ENCODE measurements at places on chromosomes 5 and 9.

DNA sequence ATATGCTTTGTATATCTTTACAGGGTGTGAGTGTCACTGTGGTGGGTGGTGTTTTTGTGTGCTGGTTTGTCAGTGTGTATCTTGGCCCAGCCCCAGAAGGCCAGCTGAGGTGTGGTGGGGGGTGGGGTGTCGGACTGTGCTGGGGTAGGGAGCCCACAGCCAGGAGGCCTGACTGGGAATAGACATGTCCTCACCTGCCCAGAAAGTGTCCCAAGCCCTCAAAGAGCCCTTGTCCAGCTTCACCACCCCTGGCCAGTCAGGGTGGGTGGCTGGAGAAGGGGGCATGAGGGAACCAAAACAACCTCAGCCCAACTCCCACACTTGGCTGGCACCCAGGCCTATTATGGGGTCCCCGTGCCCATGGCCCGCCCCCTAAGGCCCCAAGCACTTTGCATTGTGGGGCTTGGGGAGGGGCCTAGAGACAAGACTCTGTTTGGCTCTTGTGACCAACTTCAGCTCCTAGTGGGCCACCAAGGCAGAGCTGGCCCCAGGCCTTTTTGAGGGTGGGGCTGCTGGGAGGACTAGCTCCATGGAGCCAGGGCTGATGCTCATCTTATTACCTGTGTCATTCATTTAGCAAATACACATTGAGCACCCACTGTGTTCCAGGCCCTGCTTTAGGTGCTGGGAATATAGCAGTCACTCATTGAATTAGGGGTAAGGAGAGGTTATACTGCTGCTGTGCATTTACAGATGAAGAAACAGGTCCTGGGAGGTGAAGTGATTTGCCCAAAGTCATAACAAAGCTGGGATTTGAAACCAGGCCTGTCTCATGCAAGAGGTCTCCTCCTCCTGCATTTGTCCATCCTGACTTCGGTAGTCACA lies 56.2 kb upstream of the PSD2 start:
- DNase-seq: no peak

- no peak for DNase-seq
These were observed 553.0 kb upstream of the GRAMD2B start for GRCh38 chr5:125870256-125870655.

- no peak for DNase-seq
These were observed 791.9 kb upstream of the CDH6 start for GRCh38 chr5:30401479-30402058.

- no peak for DNase-seq
These were observed 375.2 kb downstream of the ARRDC3 start for GRCh38 chr5:91007780-91008402.

DNA sequence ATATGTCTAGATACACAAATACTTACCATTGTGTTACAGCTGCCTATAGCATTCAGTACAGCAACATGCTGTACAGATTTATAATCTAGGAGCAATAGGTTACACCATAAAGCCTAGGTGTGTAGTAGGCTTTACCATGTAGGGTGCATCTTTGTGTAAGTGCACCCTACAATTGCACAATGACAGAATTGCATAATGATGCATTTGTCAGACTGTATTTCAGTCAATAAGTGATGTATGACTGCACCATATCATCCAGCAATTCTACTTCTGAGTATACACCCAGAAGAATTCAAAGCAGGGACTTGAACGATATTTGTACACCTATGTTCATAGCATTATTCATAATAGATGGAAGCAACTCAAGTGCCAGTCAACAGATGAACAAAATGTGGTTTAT lies 100.4 kb upstream of the SLC44A1 start:
- DNase-seq: no peak

DNA sequence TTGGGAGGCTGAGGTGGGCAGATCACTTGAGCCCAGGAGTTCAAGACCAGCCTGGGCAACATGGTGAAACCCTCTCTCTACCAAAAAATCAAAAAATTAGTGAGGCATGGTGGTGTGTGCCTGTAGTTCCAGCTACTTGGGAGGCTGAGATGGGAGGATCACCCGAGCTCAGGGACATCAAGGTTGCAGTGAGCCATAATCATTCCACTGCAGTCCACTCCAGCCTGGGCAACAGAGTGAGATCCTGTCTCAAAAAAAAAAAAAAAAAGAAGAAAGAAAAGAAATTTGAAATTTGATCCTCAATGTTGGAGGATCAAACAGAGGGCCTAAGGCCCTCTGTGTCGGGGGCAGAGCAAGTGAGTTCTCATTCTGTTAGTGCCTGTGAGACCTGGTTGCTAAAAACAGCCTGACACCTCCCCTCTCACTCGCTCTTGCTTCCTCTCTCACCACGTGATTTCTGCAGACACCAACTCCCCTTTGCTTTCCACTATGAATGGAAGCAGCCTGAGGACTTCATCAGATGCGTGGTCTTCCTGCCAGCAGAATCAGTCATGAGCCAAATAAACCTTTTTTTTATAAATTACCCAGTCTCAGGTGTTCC lies 8.4 kb upstream of the GOLPH3 start:
- DNase-seq: no peak

DNA sequence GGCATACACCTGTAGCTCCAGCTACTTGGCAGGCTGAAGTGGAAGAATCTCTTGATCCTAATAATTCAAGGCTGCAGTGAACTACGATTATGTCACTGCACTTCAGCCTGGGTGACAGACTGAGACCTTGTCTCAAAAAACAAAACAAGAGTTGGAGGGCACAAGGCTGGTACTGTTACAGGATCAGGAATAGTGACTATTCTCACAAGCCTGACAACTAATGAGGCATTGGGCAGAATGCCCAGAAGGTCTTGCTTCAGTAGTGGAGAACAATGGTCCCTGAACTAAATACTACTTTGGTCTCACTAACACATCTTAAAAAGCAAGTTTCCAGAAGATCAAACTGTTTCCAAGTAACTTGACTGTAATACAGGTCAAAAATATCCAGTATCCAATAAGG lies 182.9 kb upstream of the RFX3 start:
- peak; percentile 78 for DNase-seq

DNA sequence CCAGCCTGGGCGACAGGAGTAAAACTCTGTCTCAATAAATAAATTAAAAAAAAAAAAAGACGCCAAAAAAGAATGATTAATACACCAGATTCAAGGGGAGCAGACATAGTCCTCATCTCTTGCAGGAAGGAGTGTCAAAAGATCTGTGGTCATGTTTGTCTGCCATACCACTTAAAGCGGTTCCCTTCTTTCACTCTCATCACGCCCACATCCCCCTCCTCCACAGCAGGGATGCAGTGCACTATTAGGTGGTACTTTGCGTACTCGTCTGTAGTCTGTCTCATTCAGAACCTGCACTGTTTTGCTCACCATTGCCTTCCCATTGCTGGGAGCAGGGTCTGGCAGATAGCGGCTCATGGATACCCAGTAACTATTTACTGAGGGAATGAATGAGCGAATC lies 11.2 kb downstream of the CDHR2 start:
- no peak for DNase-seq

GRCh38 chr5:139183502-139183901 lies 14.7 kb downstream of the SIL1 start:
- DNase-seq: no peak

DNA sequence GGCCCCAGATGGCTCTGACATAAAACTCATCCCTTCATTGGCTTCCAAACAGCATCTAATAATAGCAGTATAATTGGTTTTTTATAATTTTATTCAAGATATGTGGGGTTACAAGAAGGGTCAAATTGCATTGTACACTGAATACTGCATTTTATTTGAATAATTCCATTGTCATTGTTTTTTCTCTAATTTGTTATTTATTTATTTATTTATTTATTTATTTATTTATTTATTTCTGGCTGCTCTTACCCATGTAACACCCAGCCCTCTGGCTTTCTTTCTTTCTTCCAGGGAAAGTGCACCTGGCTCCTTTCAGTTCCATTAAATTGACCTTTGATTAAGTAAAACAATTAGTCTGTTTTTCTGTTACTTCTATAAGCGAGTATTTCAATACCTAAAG lies 210.1 kb downstream of the CDH9 start:
- no peak for DNase-seq

DNA sequence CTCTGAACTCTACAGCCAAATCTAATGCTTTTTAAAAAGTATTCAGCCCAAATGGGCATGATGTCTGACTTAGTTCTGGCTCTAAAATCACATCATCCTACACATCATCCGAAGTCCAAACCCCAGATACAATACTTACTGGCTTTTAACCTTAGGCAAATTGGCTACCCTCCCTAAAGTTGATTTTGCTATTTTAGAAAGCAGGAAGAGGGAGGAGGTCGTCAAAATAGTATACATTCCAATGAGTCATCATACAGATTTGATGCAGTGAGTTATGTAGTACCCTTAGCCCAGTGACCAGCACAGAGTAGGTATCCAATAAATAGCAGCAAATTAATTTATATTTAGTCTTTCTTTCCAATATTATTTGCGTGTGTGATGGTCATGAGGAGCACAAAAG lies 582.0 kb upstream of the TUSC1 start:
- DNase-seq: no peak

GRCh38 chr9:122368642-122369041 lies 2.2 kb upstream of the PTGS1 start:
- DNase-seq: no peak

DNA sequence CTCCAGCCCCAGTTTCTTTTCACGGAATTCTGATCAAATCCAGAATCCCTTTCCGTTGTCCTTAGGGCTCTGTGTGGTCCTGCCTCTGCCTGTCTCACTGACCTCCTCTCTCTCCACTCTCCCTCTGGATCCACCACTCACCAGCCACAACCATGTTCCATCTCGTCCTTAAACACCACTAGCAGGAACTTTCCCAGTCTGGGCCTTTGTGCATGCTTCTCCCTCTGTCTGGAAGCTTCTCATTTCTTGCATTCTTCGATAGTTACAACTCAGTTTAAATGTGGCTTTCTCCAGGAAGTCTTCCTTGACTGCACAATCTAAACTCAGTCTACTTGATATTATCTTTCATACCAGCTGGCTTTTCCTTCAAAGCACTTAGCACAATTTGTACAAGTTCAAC lies 117.7 kb upstream of the MSX2 start:
- no peak for DNase-seq

- DNase-seq: no peak
These were observed 297.6 kb downstream of the KDM4C start for GRCh38 chr9:7055171-7055903.

- no peak for DNase-seq
These were observed 57.7 kb downstream of the FGF18 start for GRCh38 chr5:171477101-171477500.

DNA sequence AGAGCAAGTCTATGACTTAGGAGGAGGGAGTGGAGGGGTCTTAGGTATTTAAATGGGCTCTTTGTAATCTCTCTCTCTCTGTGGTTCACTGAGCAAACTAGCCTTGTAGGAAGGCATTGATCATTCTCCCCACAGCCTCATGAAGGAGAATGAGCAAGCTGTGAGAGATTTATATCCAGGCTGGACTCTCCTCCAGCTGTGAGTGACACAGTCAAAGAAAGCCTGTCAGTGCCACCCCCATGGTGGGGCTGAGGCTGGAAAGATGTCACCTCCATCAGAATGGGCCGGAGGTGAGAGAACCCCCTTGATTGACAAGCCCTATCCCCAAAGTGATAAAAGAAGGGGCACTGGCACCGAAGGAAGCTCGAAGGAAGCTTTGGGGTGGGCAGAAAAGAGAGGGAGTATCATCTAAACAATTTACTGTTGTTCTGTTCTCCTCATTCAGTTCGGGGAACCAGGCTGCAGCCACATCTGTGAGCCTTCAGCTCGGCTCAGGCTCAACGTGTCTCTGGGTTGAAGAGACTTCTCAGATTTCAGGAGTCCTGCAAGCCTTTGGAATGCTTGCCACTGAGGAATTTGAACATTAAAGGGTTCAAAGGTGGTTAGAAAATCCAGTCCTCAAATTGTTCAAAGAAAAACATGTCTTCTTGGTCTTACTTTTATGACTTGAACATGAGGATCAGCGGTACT lies 538.2 kb upstream of the ZNF462 start:
- DNase-seq: no peak

DNA sequence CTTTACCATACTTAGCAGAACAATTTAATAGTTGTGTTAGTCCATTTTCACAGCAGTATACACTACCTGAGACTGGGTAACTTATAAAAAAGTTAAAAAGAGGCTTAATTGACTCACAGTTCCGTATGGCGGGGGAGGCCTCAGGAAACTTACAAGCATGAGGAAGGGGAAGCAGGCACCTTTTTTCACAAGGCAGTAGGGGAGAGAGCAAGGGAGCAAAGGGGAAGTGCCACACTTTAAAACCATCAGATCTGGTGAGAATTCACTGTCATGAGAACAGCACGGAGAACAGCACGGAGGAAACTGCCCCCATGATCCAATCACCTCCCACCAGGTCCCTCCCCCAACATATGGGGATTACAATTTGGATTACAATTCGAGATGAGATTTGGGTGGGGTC lies 269.9 kb downstream of the MTRR start:
- DNase-seq: no peak

DNA sequence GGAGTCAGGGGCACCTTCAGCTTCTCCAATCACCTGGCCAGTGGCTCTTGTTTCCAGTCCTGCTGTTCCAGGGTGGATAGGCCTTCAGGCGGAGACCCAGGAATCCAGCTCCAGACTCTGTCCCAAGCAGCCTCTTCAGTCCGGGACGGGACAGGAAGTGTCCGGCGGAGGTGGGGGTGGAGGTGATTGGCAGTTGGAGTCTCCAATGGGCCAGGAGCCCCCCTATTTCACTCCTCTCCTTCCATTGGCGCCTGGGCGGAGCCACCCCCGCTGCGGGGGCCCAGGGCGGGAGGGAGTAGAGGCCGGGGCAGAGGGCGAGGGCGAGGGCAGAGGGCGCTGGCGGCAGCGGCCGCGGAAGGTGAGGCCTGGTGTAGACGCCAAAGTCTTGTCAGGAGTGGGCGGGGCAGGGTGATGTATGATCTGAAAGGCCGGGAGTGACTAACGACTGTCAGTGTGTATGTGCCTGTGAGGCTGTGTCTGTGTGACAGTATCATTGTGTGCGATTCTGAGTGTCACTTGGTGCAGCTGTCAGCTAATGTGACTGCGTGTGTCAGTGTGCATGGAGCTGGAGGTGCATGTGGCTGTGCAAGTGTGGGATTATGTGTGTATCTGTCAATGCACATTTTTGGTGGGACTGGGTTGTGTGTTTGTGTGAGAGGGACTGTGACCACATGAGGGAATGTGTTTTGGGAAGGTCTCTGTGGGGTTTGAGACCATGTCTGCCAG lies at the start of gene IL11RA:
TSS of gene IL11RA (plus strand) at position 310 of the 726 bp plus-strand sequence. CDS start 3,033 bp downstream, outside the sequence.
- no peak for DNase-seq

DNA sequence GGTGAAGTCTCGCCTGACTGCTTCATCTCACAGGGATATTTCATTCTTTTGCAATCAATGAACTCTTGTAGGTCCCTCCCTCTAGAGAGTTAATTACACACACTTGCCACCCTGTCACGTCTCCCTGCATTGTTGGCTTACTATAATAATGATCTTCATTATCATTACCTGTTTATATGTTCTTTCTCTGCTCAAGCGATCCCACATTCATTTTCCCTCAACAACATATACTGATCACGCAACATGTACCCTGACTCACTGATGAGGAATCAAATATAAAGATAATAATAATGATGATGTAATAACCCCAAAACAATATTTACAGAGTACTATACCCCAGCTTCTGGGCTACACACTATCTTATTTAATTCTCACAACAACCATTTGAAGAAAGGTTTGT lies 88.5 kb downstream of the FEM1C start:
- DNase-seq: no peak

Measured in NCI-H2107 (cell line).